ENCODE measurements at places on chromosomes 5 and 9.

- DNase-seq: no peak
These were observed 18.4 kb downstream of the USP20 start for GRCh38 chr9:129853614-129854013.

DNA sequence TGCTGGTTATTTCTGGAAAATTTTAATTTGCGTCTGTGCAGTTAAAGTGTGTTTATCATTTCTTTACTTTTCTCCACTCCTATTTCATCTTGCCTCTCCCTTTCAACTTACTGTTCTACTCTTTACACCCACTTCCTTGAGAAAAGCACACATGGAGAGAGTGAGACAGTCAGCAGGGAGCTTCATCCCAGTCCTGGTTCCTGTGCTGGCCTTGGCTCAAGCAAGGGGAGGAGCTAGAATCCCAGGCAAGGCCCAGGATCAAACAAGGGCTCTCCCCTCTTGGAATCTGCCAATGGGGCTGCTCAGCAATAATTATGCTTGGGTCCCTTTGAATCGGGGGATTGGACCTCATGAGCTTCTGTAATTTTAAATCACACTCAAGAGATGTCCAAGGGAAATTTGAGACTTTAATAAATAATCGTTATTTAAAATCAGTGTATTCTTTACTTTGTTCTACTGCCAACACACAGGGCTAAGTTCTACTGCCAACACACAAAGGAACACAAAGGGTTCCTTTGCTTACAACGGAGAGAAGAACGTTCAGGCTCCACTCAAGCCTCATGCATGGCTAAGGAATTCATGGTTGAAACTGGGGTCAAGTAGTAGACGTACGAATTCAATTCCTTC is 439.3 kb upstream of the DAB2 start:
- no peak for DNase-seq

DNA sequence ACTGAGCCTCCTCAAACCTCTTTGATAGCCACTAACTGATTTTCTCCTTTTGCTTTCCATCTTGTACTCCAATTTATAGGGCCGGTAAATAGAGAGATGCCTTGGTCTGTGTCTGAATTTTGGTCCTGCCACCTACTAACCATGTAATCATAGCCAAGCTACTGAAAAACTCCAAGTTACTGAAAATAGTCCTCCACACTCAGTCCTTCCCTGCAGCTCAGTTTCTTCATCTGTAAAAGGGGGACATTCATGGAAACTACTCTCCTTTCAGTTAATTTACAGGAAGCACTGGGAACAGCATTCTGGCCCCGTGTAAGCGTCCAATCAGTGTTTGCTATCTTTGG is 30.0 kb upstream of the TGFBR1 start:
- no peak for DNase-seq

DNA sequence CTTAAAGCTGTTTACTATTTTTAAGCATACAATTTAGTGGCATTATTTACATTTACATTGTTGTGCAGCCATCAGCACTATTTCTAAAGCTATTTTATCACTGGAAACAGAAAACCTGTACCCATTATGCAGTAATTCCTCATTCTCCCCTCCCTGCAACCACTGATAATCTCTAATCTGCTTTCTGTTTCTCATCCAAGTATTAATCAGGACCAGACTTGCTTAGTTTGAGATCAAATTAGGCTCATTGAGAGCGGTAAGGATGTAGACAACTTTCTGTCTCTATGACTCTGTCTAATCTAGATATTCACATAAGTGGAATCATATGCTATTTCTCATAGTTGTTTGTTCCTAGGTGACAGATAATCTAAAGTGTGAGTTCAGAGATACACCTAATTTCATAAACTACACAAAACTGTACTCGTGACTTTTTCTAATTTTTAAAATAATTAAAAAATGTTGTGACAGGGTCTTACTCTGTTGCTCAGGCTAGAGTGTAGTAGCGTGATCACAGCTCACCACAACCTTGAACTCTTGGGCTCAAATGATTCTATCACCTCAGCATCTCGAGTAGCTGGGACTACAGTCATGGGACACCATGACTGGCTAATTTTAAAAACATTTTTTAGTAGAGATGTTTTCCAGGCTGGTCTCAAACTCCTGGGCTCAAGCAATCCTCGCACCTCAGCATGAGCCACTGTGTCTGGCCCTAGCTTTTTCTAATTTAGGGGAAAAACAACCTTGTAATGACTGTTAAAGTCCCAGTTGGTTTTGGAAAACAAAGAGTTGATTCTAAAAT is 37.6 kb downstream of the BDP1 start:
- DNase-seq: no peak

DNA sequence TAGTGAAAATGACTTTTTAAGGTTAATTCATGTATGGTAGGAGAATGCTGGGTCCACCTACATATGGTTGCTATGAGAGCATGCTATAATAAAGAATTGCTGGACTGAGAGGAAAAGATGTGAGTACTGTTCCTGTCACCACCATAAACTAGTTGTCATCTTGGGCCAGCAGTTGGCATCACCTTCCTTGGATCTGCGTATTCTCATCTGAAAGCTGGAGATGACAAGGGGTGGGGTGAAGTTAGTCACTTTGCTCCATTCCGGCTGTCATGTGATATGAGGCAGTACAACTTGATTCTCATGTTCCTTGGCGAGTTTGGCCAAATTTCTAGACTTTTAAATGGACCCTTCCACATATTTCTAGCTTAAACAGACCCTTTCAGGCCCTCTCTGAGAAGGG is 33.3 kb downstream of the PIP5K1B start:
- DNase-seq: no peak

DNA sequence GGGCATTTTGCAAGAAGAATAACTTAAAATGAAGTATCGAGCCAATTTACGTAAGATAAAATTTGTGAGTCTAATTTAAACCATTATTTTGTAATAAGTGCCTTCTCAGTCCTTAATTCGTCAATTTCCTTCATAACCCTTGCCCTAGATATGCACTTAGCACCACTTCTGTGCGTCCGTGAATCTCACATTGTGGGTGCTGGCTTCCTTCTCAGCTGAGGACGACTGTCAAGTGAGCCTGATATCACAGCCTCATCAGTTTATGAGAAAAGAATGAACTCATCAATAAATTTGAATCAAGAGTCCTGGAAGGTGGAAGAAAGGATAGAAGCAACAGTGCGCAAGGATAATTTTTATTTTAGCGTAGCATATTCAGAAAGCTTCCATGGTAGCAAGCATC is 64.5 kb downstream of the MARCHF11 start:
- no peak for DNase-seq

DNA sequence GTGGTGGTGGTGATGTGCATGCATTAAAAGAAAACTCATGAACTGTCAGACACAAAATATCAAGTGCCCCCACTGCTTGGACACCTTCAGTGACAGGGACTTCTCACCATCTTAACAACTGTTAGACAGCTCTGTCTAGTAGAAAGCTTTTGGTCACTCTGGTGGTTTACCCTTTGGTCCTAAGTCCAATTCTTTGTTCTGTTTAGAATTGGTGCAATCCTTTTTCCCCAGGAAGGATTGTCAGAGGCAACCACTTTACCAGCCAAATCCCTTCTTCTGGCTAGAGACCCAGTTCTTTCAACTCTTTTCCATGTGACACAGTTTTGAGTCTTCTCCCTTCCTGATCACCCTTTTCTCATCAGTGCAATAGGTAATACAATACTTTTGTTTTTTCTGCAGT is 140.2 kb downstream of the SEC61B start:
- DNase-seq: no peak

DNA sequence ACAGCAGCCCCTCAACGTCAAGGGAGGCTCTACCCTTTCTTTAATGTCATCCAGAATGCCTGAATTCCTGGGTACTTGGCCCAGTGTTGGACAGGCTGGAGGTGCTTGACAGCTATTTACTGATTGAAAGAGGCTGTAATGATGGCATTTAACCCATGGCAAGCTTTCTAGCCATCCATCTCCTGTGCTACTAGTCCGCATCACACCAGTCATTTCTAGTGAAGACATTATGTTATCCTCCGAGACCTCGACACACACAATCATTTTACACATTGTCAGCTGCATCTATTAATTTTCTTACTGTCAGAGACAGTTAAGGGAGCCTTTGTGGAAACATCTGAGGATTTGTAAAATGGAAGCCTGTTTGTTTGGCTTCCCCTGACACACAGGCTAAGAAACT is 149.3 kb upstream of the FSTL4 start:
- DNase-seq: no peak

- no peak for DNase-seq
These were observed 92.8 kb upstream of the RASEF start for GRCh38 chr9:83155733-83156132.

DNA sequence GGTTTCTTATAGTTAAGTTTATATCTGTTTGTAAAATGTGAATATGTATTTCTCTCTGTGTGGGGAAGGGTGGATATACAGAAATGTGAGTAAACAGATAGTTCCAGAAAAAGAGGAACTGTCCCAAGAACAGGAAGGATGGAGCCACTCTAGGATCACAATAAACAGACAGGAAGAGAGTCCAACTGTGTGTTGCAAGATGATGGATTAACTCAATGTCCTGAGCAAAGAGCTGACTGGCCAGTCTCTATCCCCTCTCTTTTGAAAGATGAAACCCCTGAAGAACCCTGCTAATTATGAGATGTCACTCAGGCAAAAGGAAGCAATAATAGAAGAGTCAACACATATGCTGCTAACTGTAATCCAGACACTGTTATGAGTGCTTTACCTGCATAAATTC is 202.7 kb downstream of the SEMA6A start:
- DNase-seq: no peak

DNA sequence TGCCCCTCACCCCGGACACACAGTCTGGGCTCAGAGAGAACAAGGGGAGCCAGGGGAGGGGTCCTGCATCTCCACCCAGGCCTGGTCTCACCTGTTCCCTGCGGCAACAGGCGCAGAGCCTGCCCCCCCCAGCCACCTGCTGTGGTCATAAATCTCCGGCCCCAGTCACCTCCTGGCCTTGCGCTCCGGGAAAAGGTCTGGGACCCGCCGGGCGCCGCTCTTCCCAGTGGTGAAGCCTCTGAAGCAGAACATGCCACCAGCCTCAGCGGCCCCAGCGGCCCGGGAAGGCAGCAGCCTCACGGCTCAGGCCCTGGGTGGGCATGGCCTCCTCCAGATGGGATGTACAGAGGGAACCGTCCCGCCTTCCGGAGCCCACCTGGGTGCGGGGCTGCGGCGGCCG is 20.6 kb downstream of the NOTCH1 start:
- DNase-seq: no peak

GRCh38 chr5:95530416-95530815 is 24.4 kb downstream of the SKIC3 start:
- no peak for DNase-seq

DNA sequence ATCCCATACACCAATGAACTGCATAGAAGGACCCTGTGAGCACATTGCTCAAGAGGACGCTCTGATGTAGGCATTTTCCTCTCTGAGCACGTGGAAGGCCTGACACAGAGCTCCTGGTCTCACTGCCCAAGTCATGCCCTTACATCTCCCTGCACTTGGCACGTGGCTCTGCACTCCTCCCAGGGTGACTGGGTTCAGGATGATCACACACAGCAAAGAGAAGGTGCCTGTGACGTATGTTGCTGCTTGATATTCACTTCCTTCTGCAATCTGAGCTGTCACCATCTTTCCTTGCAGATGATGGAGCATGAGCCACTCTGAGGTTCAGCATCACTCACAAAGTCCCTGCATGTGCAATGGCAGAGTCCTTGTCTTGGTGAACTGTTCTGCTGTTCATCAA is 125.2 kb downstream of the FSTL4 start:
- DNase-seq: no peak

- no peak for DNase-seq
These were observed 371.1 kb upstream of the ZNF608 start for GRCh38 chr5:125117566-125117965.

DNA sequence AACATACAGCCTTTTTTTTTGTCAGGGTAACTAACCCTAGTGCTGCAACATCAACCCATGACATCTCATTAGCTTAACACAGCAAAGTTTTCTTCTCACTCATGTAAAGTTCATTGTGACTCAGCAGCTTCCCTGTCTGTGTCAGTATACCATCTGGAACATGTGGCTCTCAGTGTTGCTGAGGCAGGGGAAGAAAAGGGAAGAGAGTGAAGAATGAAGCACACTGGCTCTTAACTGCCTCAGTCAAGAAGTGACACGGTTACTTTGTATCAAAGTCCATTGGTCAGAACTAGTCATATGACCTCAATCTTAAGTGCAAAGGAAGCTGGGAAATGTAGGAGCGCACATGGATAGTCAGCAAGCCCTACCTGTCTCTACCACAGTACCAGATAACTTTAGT is 185.0 kb upstream of the ELL2 start:
- DNase-seq: no peak

- no peak for DNase-seq
These were observed 211.0 kb downstream of the PCSK5 start for GRCh38 chr9:76101491-76101890.

- DNase-seq: no peak
These were observed 86.6 kb downstream of the MUSK start for GRCh38 chr9:110755179-110755578.

GRCh38 chr9:7729371-7730163 is 70.0 kb downstream of the DMAC1 start:
- no peak for DNase-seq

GRCh38 chr9:133003671-133004090 is 25.2 kb downstream of the GFI1B start:
- no peak for DNase-seq

- DNase-seq: no peak
These were observed 25.5 kb downstream of the CTSL start for GRCh38 chr9:87751423-87751822.

DNA sequence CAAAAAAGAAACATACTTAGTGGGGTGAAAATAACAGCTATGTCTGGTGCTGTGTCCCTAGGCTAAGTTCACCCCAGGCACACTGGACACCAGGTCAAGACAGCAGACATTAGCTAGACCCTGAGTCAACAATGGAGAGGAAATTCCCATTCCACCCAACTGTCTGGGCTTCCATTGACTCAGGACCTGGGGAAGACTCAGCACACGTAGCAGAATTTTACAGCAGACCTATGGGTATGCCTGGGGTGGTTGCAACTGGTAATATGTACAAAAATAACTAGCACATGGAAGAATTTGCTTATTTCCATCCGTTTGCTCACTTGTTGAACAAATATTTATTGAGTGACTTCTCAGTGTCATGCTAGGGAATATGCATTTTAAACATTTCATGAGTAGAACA is 117.0 kb downstream of the GAS1 start:
- DNase-seq: no peak

- DNase-seq: peak; percentile 5
These were observed 33.5 kb upstream of the SHOC1 start for GRCh38 chr9:111828193-111828592.

GRCh38 chr9:21611891-21612290 is 129.8 kb upstream of the IFNE start:
- DNase-seq: peak; percentile 38

- no peak for DNase-seq
These were observed 428.3 kb upstream of the CDH6 start for GRCh38 chr5:30765227-30765626.

- DNase-seq: no peak
These were observed 19.0 kb downstream of the UNC13B start for GRCh38 chr9:35180801-35181200.

GRCh38 chr5:34771076-34771475 is 67.9 kb upstream of the TTC23L start:
- no peak for DNase-seq
